CD4-positive, alpha-beta T cell treated with Interleukin-12 subunit alpha and Interleukin-12 subunit beta, for 1 hour (primary cell): ENCODE measurements at places on chromosomes 1 and 21.
A peak's percentile ranks its signal among the peaks of the same experiment; 100 is the strongest.

GRCh38 chr1:176926330-176927086 is 238.0 kb downstream of the ASTN1 start:
- DNase-seq = no peak

- DNase-seq = no peak
Observed at GRCh38 chr1:218305472-218306064, 20.5 kb downstream of the RRP15 start.

- DNase-seq = no peak
Observed at GRCh38 chr1:189958756-189959155, 518.9 kb downstream of the BRINP3 start.

- peak; percentile 48 for DNase-seq
Observed at GRCh38 chr1:25799935-25800702, at the start of gene SELENON. SELENON (plus strand) TSS chr1:25800193; CDS start chr1:25800231, 38 bp downstream.

GRCh38 chr1:204514828-204515227 is 1.4 kb upstream of the MDM4 start:
- no peak for DNase-seq

DNA sequence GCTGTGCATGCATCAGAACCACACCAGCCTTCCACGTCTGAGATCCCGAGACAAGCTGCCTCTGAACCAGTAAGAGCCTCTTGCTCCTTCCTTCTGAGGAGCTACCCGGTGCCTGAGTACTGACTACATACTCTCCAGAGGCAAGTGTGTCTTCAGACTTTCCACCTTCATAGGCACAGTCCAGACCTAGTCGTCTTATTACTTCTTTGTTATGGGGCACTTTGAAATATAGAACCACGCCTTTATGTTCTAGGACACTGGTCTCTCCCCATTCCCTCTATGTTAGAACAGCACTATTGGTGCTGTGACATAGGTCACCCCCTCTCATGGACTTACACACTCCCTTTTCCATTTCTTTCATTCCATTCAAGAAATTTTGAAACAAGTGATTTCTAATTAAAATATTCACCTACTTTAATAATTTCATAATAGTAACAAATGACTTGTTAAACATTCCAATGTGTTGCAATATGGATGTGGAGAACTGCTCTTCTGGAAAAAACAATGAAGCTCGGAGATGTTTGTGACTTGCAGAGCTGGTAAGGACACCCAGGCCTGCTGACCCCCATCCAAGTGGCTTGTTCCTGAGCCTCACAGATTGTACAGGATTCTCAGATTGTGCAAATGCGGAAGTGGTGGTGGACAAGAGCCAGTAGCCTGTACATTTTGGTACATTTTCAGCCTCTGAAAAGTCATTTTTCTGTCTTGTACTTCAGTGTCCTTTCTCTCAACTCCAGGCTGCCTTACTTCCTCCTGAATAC is 76.1 kb upstream of the SIPA1L2 start:
- no peak for DNase-seq

GRCh38 chr1:11802973-11803885 is 2.5 kb downstream of the MTHFR start:
- peak; percentile 80 for DNase-seq

- DNase-seq = peak; percentile 7
Observed at GRCh38 chr1:182392050-182393028, 749 bp upstream of the GLUL start.

DNA sequence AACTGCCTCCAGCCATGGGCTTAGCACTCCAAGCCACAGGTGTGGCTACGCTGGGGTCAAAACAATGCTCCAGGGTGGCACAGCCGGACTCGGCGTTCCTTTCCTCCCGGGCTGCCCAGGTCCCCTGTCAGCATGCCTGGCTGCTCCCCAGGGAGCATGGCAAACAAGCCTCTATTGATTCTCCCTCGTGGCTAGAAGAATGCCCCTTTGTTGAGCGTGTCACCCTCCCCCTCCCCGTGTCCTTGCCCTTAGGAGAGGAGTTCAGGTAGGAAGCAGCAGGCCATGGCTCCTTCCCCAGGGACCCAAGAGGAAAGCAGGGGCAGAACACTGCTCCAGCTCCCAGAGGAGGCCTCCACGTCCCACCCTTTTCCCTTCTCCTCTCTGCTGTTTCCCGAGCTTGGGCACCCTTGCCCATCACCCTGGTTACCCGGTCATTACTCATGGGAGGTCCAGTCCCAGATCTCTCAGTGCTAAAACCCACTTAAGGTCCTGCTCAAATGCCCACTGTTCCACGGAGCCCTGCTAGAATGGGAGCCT is 57.4 kb upstream of the CITED4 start:
- no peak for DNase-seq
